Mesenteric fat pad (tissue), 1 donor: ENCODE measurements at places on chromosomes 11 and 22.

GRCh38 chr22:22740560-22741276, 96.3 kb downstream of the GGTLC2 start:
- no peak for DNase-seq

DNA sequence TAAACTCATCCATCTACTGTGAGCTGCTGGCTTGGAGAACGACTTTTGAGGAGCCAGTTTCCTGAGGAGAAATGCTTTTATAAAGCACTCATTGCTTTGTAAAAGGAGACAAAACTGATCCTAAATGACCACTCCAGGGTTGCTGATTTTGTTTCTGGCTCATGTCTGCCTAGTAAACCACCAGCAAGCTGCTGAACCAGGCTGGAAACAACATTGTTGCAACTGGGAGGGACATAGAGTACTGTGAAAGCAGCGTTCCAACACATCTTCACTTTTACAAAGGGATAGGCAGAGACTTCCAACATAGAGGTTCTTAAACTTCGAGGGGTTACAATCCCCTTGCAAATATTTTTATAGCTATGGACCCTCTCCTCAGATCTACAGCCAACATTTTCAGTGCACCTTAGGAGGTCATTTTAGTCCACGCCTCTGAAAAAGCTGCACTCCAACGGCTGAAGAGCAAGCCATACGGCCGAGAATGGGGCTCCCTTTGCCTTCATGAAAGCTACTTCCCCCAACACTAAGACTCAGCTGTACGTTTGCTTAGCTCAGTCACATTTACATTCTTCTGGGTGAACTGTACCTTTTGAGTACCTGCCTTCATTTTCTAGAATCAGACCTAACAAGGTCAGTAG, 54.7 kb downstream of the PANX1 start:
- DNase-seq = no peak

DNA sequence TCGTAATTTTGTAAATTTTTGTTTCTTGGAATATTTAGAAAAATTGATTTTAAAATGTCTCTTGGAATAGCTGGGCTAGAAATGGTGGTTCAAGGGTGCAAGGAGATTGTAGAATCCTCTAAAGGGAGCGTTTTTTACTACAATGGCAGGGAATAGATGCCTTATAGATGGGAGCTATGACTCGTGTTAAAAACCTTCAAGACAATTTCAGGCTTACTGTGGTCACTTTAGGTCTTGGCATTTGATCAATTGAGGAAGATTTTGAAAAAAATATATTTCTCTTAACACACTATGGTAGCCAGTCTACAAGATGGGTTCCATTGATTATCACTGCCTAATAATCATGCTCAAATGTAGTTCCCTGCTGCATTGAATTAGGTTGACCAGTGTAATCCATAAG, 25.0 kb downstream of the METTL15 start:
- DNase-seq = no peak

DNA sequence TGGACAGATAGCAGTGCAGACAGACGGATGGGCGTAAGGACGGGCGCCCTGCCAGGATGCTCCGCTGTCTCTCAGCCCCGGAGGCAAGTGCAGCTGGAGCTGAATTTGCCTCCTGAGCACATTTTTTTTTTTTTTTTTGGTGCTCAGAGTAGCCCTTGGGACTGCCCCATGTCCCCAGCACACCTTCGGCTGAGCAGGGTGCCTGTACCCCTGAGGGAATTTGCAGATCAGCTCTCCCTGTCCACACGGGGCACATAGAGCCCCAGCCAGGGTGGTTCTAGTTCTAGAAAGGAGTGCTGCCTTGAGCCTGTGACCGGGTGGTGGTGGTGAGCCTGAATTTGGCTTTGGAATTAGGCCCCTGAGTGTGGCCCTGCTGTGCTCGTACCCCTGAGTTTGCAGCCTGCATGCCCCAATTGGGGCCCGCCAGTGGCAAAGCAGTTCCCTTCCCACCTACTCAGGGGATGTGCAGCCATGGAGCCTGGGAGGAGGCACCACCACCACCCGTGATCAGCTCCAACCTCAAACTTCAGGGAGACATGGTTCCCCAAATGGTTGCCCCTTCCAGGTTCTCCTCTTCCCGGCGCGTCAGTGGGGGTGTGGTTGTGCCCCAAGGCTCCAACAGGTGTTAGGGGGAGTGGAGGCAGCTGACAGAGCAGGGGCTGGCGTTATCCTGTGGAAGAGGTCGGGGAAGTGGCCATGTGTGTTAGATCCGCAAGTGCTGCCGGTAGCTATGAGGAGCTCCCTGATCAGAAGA, 1232.7 kb downstream of the BRD1 start:
- DNase-seq = no peak

- DNase-seq = no peak
Measured at GRCh38 chr11:65182258-65183170, 786 bp downstream of the CAPN1 start.

DNA sequence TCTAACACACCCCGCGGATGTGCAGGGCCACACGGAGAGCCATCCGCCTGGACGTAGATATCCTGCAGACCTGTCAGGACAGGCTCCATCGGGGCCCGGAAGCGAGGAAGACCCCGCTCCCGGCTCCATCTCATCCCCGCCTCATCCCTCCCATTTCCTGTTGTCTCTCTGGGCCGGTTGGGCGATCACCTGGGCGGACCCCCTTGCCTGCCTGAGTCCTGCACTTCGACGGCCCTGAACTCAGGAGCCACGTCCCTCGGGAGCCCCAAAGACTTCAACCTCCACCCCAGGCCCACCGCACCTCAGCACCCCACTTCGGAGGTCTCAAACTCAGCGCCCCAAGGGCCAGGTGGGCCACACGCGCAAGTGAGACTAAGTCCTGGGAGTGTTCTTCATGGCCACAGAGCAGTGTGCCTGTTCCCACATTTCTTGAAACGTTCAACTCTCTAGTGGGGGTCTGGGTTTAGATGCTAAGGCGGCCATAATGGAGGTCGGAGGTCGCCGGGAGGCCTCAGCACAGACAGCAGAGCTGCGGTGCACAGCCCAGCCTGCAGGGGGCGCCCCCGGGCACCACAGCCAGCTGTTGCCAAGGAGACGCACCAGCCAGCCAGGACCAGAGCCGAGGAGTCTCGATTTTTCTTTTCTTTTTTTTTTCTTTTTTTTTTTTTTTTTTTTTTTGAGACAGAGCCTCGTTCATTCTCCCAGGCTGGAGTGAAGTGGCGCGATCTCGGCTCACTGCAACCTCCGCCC, 26.0 kb upstream of the FADD start:
- DNase-seq = no peak

- DNase-seq = no peak
Measured at GRCh38 chr11:72747289-72747855, 4.8 kb downstream of the ARAP1 start.

GRCh38 chr22:24379536-24379935, 47.9 kb upstream of the ADORA2A start:
- DNase-seq = no peak

DNA sequence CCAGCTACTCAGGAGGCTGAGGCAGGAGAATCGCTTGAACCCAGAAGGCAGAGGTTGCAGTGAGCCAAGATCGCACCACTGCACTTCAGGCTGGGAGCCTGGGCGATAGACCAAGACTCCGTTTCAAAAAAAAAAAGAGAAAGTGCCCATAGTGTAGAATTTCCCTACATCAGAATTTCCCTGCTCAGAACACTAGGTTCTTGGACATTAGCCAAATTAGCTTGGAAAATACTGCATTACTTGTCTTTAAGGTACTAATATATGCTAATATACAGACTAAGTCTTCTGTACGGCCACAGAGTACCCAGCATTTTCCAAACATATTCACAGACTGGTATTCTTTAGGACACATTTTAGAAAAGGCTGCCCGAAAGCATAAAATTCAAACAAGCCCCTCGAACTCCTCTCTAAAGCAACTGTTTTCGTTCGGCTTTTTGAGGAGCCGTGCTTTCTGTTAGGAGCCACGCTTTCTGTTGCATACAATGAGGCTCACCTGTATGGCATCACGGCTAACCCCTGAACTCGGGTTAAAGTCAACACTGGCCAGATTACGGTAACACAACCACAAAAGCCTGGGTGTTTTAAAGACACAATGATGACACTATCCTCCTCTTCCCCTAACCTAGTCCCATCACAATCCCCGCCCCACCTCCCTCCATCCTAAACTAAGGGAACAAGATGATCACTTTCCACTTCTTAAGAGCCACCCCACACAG, 18.4 kb downstream of the TNKS1BP1 start:
- no peak for DNase-seq

DNA sequence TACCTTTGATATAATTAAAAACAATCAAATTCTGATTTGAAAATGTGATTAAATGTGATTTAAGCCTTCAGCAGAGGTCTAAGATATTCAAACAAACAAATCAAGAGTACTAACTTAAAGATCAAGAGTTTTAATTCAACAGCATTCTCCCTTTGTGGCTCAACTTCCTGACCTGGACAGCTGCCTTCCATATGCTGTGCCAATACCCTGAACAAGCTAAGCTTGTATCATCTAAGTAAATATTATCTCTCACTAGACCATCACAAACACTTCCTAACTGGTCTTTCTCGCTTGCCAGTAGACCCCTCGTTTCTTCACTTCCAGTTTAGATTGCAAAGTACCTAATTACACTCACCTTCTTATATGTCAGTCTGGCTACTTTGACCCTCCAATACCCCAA, 35.9 kb upstream of the P4HA3 start:
- no peak for DNase-seq

DNA sequence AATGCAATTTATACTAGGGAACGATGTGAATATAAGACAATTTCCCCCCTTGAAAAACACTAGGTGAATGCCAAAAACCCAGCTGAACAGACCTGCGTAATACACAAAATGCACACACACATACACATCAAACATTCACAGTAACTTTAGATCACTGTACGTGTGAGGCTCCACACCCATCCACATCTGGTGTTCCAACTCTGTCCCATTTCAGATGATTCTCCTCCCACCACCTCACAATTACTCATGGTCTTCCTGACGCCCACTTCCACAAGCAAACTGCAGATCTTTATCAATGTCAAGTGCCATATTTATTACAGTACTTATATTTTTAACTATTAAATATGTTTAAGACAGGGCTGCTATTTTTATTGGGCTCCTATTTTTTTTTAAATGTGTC, 57.8 kb upstream of the TENM4 start:
- DNase-seq = no peak

DNA sequence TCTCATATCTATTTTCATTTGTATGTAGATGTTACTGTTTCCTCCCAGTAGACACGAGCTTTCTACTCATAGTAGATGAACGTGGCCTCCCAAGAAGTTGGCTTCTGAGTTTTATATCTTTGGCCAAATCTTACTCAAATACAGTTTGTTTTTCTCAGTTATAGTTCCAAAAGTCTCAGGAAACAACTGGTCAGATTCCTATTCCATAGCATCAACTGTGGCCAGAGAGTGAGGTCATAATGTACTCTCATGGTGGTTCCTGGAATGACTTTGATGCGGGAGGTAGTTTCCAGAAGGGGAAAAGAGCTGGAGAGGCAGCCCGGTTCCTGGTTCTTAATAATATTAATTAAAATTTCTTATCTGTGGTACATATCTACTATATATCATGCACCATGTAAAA, 77.3 kb downstream of the SLC17A6 start:
- DNase-seq = no peak

DNA sequence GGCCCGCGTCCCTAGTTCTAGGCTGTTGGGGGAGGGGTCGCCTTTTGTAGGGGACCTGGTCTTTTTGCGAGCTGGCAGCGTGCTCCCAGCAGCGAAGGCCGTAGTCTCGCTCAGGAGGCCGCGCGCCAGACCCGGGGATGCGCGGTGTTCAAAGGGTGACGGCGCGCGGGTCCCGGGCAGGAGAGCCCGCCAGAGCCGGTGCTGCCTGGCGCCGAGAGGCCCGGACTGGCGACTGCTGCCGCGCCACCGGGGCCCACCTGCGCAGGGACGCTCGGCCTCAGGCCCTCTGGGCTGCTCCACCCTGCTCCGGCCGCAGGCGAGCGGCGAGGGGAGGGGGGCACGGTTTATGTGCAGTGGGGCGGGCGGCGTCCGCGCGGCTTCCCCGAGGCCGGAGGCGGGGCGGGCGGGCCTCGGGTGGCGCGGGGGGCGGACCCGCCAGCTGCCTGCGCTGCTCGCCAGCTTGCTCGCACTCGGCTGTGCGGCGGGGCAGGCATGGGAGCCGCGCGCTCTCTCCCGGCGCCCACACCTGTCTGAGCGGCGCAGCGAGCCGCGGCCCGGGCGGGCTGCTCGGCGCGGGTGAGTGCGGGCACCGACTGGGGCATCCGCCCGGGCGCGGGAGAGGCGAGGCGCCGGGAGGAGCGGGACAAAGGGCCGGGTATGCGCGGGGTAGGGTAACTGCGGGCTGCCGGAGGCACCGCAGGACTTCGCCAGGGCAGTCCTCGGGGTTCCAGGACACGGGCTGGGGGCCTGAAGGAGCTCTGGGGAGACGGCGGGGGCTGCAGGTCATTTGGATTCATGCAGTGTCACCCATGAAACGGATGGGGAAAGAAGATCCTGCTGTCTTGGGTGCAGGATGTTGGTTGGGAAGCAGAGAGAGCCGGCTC, at the start of gene PRSS23:
Gene PRSS23 (plus strand): TSS at position 467 of the 884 bp plus-strand sequence. CDS start 7,102 bp downstream, outside the sequence.
- DNase-seq = no peak

DNA sequence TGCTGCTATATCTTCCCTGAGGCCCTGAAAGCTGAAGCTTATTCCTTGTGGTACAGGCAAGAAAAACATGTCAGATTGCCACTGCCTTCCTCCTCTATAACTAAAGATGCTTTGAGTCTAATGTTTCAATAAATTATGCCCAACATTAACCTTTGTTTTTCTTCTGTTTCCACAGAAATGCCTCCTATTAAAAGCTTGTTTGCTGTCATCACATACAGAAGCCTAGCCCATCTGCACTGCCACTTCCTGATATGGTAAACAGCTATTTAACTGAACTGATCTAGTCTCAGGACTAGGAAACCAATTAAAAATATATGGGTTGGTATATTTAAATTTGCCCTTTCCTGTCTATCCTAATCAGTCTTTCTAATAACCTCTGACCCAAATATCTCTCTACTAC, 17.1 kb upstream of the CRTAM start:
- DNase-seq = no peak
